ENCODE measurements at places on chromosomes 2 and 18.

DNA sequence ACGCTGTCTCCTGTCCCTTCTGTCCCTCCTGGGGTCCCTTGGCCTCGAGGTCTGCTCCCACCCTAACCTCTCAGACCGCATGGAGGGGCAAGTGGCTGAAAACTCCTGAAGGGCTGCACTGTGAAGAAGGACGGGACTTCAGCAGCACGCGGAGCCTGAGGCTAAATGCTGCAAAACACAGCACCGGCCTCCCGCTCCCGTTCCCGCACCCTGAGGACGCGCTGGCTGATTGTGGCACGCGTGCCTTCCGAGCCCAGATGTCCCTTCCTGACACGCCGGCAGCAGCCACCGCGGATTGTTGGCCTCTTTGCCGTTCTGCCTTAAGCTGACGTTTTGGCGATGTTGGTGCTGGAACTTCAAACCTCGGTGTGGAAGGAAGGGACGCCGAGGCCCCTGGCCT lies 125.9 kb upstream of the CTDP1 start:
- no peak for DNase-seq

DNA sequence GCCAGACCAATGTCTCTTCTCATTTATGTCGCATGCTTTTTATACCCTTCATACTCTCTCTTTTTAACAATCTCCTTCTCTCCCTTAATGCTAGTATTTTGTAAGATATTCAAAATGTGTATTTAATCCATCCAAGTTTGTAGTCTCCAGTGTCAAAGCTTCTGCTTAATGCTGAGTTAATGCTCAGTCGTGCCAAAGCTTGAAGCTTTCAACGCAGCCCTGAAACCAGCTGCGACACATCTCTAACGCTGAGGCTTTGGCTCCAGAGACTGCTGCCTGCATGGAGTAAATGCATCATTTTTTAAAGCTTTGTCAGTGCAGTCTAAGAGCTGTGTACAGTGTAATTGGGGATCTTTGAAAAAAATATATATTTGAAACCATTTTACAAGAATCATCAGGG lies 2108.8 kb upstream of the PIK3C3 start:
- no peak for DNase-seq

DNA sequence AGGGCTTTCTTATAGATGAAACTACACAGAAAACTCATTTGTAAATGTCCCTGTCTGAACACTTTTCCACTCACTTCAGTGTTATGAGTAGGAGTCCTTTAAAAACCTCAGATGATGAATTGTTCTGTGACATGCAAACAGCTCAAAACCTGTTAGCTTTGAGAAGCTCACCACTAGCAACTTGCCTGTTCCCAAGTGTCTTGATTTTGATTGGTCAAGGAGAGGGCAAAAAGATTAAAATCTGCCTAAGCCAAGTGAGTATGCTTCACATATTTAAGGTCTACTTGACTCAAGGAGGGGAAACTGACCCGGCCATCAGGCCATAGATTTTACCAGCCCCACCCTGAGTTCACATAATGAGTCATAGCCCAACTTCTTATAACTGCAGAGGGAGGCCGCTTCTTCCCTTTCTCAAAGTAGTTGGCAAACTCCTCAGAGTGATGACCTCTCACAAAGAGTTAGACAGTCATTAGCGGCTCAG lies 45.2 kb upstream of the MEIS1 start:
- DNase-seq: no peak

DNA sequence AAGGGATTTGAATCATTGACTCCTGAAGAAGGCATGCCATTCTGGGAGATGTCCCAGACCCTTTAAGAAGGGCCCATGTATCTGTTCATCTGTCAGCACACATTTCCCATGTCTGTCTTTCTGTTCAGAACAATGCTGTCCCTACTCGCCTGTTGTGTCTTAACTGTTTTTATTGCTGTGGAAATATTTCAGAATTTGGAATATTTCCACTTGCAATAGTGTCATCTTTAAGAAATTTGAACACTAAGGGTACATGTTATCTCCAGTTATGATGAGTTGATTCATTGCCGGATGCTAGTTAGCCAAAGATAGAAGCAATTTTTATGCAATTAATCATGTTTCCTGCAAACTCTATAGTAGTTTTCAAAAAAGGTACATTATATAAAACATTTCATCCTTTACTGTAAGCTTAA lies 36.9 kb upstream of the NT5C1B start:
- no peak for DNase-seq

DNA sequence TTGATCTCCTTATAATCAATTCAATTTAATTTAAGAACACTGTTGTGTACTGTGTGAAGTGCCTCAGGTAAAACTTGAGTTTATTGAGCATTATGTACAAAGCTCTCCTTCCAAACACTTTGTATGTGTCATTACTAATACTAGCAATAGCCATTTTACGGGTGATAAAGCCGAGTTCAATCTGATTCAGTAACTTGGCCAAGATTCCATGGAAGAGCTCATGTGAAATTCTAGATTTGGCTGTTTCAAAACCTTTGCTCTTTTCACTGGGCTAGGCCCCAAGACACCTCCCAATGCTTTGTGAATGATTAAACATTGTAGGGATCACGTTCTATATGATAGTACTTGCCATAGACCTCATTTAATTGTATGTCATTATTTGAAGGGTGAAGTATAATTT lies 8.9 kb upstream of the NFE2L2 start:
- no peak for DNase-seq

GRCh38 chr2:222298001-222298310 lies 842 bp downstream of the PAX3 start:
- no peak for DNase-seq
